Neural progenitor cell (in vitro differentiated cells): ENCODE measurements at places on chromosomes 1 and 21. TPM values are rescaled to one million over a fixed set of nuclear protein-coding genes. Genes with fewer than 3 reads are reported as not detected.
A peak's percentile ranks its signal among the peaks of the same experiment; 100 is the strongest.

GRCh38 chr1:221739677-221740025, 2.2 kb downstream of the DUSP10 start:
- H3K27ac ChIP-seq = no peak overlapping the region
- no peak overlapping the region for H3K4me3 ChIP-seq
- no peak for DNase-seq
- H3K36me3 ChIP-seq = no peaks in the 10 kb centered on the region
- peaks cover 27% of the 10 kb centered on the region for H3K27me3 ChIP-seq

- no peak for DNase-seq
- no peaks in the 10 kb centered on the region for H3K36me3 ChIP-seq
- no peak overlapping the region for H3K4me3 ChIP-seq
- no peaks in the 10 kb centered on the region for H3K27me3 ChIP-seq
Observed at GRCh38 chr1:168396508-168396907, 115.8 kb downstream of the TBX19 start.

DNA sequence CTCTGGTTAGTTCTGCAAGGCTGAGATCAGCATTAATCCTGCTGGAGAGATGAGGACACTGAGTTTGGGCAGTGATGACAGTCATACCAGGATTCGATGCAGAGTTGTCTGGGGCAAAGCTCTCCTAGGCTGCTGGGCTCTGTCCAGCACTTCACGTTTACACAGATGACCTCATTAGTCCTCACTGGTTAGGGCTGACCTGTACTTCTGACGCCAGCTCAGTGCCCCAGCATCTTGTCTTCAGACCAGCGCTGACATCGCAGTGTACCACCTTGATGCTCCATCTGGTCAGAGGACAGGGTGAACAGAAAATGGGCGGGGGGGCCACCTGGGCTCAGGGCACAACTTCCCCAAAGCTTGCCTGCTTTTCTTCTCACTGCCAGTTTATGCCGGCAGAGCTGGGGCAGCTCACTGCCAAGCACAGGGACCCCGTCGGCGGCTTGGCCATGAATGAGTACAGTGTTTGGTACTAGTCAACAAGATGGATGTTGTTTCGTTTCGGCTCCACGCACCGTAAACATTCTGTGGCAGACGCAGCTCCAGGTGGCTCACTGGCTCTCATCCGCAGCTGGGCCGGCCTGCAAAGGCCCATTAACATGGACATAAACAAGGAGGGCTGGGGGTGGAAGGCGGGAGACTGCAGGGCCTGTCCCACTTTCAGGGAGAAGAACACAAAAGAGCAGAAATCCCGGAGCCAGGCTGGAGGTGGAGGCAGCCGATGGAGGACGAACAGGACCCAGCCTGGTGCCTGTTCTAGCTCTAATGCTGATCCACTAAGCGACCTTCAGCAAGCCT, 118.7 kb downstream of the GLIS1 start:
- no peaks in the 10 kb centered on the region for H3K27me3 ChIP-seq
- no peak overlapping the region for H3K4me3 ChIP-seq
- DNase-seq = no peak
- H3K4me1 ChIP-seq = no peaks in the 10 kb centered on the region
- H3K27ac ChIP-seq = no peak overlapping the region
- H3K36me3 ChIP-seq = no peaks in the 10 kb centered on the region

GRCh38 chr21:36773117-36773516, 74.2 kb downstream of the SIM2 start:
- no peaks in the 10 kb centered on the region for H3K27me3 ChIP-seq
- no peak for DNase-seq
- H3K4me1 ChIP-seq = peaks cover 16% of the 10 kb centered on the region
- no peak overlapping the region for H3K27ac ChIP-seq

DNA sequence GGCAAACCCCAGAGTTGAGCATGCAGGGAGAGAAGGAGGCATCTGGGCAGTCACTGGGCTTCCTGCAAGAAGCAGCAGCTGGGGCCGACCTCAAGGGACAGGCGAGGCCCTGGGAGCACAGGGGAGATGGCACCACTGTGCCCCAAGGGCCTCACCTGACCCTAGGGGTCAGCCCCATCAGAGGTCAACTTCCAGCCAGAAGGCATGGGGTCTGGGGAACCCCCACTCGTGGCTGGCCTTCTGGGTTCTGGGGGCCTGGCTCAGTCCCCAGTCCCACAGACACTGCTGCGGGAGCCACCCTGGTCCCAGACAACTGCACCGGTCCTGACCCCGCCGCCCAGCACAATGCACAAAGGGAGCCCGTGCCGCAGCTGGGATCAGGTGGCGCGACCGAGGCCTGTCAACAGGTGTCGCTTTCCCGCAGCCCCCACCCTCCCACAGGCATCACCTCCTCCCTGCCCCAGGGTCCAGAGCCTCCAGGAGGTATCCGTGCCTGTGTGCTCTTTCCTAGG, 6.2 kb downstream of the WNT9A start:
- no peaks in the 10 kb centered on the region for H3K27me3 ChIP-seq
- no peaks in the 10 kb centered on the region for H3K36me3 ChIP-seq
- peaks cover 5% of the 10 kb centered on the region for H3K4me1 ChIP-seq
- DNase-seq = no peak

GRCh38 chr1:83985048-83985447, 13.9 kb downstream of the TTLL7 start:
- H3K27me3 ChIP-seq = no peaks in the 10 kb centered on the region
- peaks cover 8% of the 10 kb centered on the region for H3K36me3 ChIP-seq
- no peak overlapping the region for H3K27ac ChIP-seq
- no peak for DNase-seq

DNA sequence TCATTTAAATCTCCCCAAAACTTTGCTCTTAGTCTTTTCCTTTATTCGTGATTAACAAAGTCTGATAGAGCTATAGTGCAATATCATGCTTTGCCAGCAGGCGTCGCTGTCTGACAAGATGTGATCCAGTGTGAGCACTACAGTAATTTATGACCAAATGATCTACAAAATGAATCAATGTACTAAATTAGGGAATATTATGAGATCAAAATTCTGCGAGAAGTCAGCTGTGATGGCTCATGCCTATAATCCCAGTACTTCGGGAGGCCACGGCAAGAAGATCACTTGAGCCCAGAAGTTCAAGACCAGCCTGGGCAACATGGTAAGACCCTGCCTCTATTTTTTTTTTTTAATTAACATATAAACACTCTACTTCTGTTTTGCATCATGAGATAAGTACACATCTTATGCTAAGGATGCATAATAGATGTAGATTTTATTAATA, 3.6 kb upstream of the SPSB1 start:
- no peak overlapping the region for H3K27ac ChIP-seq
- peaks cover 23% of the 10 kb centered on the region for H3K27me3 ChIP-seq
- H3K4me1 ChIP-seq = peaks cover 4% of the 10 kb centered on the region
- DNase-seq = peak; percentile 77

GRCh38 chr21:31459457-31459856, 115.4 kb upstream of the TIAM1 start:
- H3K27ac ChIP-seq = no peak overlapping the region
- no peaks in the 10 kb centered on the region for H3K27me3 ChIP-seq
- DNase-seq = peak; percentile 20
- no peak overlapping the region for H3K4me3 ChIP-seq
- no peaks in the 10 kb centered on the region for H3K4me1 ChIP-seq

DNA sequence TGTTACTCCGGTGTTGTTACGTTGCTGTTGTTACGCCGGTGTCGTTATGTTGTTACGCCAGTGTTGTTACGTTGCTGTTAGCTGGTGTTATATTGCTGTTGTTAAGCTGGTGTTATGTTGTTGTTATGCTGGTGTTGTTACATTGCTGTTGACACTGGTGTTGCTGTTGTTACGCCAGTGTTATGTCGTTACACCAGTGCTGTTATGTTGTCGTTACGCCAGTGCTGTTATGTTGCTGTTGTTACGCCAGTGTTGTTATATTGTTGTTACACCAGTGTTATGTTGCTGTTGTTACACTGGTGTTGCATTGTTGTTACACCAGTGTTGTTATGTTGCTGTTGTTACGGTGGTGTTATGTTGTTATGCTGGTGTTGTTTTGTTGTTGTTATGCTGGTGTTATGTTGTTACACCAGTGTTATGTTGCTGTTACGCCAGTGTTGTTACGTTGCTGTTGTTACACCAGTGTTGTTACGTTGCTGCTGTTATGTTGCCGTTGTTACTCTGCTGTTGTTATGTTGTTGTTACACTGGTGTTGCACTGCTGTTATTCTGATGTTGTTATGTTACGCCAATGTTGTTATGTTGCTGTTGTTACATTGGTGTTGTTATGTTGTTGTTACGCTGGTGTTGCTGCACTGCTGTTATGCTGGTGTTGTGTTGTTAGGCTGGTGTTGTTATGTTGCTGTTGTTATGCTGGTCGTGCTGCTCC, 25.6 kb downstream of the H6PD start:
- H3K4me1 ChIP-seq = peaks cover 9% of the 10 kb centered on the region
- no peak overlapping the region for H3K27ac ChIP-seq
- H3K36me3 ChIP-seq = no peaks in the 10 kb centered on the region
- DNase-seq = no peak

DNA sequence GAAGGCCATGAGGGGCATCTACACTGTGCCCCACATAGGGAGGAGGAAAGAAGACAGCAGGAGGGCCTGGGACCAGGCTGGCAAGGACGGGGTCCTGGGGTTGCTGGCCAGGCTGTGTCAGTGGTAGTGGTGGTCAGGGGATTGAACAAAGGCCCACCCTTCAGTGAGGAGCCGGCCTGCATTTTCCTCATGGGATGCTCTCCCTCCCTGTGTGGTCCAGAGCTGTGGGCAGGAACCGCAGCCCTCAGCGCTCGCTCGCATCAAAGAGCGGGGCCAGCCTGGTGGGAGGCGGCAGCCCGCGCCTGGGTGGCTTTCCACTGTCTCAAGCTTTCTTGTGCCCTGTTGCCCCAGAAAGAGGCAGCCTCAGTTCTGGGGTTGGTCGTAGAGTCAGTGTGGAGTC, 24.8 kb downstream of the LHX4 start:
- no peak overlapping the region for H3K27ac ChIP-seq
- no peak overlapping the region for H3K4me3 ChIP-seq
- no peaks in the 10 kb centered on the region for H3K27me3 ChIP-seq
- H3K4me1 ChIP-seq = peaks cover 8% of the 10 kb centered on the region
- H3K36me3 ChIP-seq = no peaks in the 10 kb centered on the region

Gene CACNA1S
- 0.11 and 0.12 TPM in 2 replicates for total RNA-seq

Gene FAM151A
- not detected in 2 replicates for total RNA-seq

Gene CELA2A
- total RNA-seq = not detected in 2 replicates

Gene COL11A1
- 56.6 and 78.9 TPM in 2 replicates for total RNA-seq
